ENCODE measurements at places on chromosomes 2 and 18. TPM values are rescaled to one million over a fixed set of nuclear protein-coding genes. Genes with fewer than 3 reads are reported as not detected.

Gene AMER3
- total RNA-seq, result not detected

- H3K4me1 ChIP-seq, result no peaks in the 10 kb centered on the region
- H3K27me3 ChIP-seq, result no peaks in the 10 kb centered on the region
- DNase-seq, result no peak
- no peak overlapping the region for H3K27ac ChIP-seq
- no peak overlapping the region for H3K4me3 ChIP-seq
These were observed 129.7 kb downstream of the LRP2 start for GRCh38 chr2:169232551-169233154.

DNA sequence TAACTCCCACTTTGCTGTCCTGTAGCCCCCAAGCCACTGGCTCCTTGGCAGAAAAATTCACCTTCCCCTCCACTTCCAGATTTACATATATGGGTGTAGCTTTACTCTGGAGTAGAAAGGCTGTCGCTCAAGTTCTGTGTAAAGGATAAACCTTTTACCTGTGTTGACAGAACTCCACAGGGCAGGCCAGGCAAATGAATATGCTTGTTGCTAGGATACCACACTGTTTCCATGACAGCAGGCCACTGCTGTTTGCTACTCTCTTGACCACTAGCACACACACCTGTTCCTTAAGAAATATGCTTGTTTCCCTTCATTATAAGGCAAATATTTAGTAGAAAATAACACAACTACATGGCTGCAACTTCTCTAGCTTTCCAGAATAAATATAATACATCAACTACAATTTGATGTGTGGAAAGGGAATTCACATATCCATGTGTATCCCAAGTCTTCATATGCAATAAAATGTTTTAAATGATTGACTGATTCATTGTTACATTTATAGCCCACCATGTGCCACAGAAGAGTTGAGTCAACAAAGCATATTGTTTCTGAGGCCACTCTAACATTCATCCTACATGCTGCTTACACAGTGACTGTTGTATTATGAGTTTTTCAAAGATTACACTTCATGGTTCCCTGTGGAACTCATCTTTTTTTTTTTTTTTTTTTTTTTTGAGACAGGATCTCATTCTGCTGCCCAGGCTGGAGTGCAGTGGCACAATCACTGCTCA, 56.2 kb upstream of the ROCK1 start:
- H3K36me3 ChIP-seq, result no peaks in the 10 kb centered on the region
- H3K4me1 ChIP-seq, result peaks cover 26% of the 10 kb centered on the region
- H3K27ac ChIP-seq, result no peak overlapping the region
- H3K4me3 ChIP-seq, result no peak overlapping the region

DNA sequence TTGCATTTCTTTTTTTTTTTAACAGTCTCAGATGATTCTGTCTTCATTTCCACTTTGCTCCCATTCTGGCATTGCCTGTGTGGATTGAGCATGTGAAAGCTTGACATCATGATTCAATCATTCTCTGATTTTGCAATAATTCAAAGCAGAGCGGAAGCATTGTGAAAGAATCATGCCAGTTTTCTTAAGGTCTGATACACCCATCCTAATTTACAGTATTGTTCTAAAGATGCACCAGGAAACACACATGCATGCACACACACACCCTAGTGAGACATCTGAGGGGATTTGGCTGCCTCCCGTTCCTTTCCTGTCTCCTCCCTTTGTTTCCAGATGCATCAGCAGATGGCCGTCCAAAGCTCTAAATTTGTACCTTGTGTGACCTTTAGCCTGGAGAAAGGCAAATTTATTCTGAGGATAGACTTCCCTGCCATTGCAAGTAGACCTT, 97.3 kb downstream of the FMNL2 start:
- no peak overlapping the region for H3K4me3 ChIP-seq
- no peaks in the 10 kb centered on the region for H3K27me3 ChIP-seq
- DNase-seq, result no peak
- H3K36me3 ChIP-seq, result no peaks in the 10 kb centered on the region

Gene BOLL
- not detected for total RNA-seq

DNA sequence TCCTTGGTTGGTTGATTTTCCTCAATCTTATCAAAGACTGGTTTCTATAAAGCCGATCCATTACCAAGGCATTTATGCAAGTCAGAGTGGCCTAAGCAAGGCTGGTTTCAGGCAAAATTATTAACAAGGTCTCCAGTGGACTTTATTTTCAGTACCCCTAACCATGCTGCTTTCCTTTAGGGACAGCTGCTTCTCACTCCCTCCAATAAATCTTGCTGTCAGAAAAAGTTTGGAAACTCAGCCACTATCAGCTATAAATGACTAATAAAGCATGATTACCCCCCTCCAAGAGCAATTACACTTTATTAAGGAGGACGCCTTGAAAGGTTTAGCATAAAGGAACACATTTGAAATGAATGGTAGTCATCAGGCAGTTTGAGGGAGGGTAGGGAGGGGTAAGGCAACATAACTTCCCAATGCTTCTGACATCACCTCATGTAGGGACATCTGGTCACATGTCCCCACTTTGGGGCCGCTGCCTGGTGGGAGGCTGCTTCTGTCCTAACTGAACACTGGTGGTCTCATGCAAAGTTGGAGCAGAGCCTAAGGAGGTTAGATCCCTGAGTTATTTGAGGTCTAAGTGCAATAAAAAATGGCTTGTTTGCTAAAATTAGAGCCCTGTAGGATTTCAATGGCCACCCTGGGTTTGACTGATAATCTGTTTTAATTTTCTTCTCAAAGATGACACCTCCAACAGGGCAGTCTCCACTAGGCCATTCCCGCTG, 58.0 kb upstream of the TMEM178A start:
- no peak overlapping the region for H3K4me3 ChIP-seq
- no peaks in the 10 kb centered on the region for H3K36me3 ChIP-seq
- H3K27ac ChIP-seq, result no peak overlapping the region
- H3K27me3 ChIP-seq, result no peaks in the 10 kb centered on the region

Gene KCNG2
- total RNA-seq, result not detected

- H3K27ac ChIP-seq, result no peak overlapping the region
- H3K4me1 ChIP-seq, result peaks cover 3% of the 10 kb centered on the region
- no peaks in the 10 kb centered on the region for H3K27me3 ChIP-seq
These were observed 21.6 kb downstream of the STON1 start for GRCh38 chr2:48551548-48551947.

Gene CSRNP3
- not detected for total RNA-seq

DNA sequence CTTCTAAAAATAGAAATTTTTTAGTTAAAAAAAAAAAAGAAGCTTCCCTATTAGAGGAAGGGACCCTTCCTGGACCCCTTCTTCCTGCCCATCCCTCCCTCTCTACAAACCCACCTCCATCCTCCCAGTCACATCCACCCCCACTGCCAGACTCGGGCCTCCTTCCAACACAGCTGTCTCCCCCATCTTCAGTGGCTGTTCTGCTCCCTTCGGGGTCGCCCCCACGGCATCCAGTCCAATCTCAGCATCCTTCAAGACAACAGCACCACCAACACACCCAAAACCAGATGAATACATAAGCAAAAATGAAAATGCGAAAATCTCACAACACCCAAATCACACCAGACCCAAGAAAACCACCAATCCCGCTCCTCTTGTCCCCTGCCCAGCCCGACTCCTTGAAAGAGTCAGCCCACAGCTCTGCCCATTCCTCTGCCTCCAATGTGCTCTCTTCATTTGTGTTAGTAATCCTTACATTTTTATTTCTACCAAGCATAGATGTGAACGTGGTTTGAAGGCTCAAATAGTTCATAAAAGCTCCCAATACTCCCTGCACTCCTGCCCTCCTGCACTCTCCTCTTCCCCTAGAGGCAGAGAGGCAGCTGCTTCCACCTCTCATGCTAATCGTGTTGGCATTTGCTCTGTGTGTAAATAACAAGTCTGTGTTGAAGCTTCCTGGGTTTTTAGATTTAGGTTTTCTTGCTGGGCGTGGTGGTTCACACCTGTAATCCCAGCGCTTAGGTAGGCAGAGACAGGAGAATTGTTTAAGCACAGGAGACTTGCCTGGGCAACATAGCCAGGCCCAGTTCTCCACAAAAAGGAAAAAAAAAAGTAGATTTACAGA, 37.0 kb downstream of the MAL start:
- peak; percentile 45 for DNase-seq
- peaks cover 13% of the 10 kb centered on the region for H3K27me3 ChIP-seq
- no peak overlapping the region for H3K4me3 ChIP-seq
- peak overlapping the region; percentile 12 for H3K27ac ChIP-seq
- no peaks in the 10 kb centered on the region for H3K4me1 ChIP-seq
- H3K36me3 ChIP-seq, result no peaks in the 10 kb centered on the region

Gene ASAP2
- total RNA-seq, result 37.1 TPM

DNA sequence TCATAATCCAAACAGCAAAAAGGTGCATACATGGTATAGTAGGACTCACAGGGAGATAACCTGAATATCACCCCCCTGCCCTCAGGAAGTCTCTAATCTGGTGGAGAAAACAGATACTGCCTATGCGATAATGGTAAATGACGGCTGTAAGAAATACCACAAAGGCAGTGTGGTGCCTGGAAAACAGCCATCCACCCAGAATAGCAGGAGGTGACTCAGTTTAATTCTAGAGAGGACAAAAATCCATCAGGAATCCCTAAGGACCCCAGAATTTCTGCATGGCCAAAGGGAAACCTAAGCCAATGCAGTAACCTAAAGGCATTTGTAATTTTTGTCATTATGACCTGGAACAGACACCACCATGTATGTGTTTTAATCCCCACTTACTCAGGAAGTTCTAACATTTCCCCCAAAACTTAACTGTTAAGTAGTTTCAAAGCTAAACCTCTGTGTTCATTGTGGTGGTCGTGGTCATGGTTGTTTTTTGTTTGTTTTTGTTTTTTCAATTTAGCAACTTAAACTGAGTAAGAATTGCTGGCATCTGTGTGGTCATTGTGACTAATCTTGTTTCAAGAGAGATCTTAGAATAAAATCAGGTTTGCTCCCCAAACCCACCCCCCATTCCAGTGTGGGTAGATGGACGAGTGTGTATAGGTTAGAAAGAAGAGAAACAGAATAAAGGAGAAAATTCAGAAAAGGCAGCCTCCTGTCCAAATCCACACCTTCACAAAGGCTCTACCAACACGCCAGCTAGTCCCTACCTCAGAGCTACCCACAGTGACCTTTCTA, 121.5 kb upstream of the CDCA7 start:
- DNase-seq, result no peak
- peaks cover 15% of the 10 kb centered on the region for H3K4me1 ChIP-seq
- no peaks in the 10 kb centered on the region for H3K27me3 ChIP-seq
- H3K27ac ChIP-seq, result no peak overlapping the region
- H3K36me3 ChIP-seq, result peaks cover 8% of the 10 kb centered on the region
